Right forelimb (tissue), 1 donor: ENCODE measurements at places on chromosomes 1 and 21.

- DNase-seq: peak; percentile 6
Observed at GRCh38 chr21:43190951-43191350, 22.1 kb downstream of the CRYAA start.

DNA sequence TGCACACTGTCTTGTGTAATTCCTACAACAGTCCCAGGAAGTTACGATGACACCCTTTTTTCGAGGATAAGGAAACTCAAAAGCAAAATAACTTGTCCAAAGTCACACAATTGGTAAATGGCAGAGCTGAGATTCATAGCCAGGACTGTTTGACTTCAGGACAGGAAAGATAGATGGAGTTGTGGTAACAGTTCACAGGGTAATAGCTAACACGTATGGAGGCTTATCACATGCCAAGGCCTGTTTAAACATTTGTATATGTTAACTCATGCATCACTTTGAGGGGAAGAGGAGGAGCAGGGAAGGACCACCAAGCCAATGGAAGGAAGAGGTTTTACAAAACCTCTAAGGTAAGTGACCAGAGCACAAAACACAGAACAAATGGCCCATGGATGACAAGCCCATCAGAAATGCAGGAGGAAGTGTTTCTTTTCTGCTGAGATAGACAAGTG, 2.8 kb downstream of the DHCR24 start:
- DNase-seq: no peak

DNA sequence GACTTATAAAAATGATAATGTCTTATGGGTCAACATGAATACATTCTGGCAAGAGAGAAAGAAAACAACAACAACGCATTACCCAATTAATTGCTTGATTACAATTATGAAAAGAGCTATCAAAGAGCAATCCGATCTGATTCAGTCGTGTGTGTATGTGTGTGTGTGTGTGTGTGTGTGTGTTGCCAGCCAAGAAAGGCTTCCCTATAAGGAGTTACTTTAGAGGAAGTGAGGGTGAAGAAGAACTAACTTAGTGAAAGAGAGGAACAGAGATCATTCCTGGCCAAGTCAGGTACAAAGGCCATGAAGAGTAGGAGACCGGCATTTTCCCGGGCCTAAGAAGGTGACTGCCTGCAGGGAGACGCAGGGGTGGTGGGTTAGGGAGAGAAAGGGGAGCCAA, 9.4 kb downstream of the TMEM35B start:
- no peak for DNase-seq

GRCh38 chr1:92363401-92363800, 64.5 kb downstream of the RPAP2 start:
- no peak for DNase-seq

DNA sequence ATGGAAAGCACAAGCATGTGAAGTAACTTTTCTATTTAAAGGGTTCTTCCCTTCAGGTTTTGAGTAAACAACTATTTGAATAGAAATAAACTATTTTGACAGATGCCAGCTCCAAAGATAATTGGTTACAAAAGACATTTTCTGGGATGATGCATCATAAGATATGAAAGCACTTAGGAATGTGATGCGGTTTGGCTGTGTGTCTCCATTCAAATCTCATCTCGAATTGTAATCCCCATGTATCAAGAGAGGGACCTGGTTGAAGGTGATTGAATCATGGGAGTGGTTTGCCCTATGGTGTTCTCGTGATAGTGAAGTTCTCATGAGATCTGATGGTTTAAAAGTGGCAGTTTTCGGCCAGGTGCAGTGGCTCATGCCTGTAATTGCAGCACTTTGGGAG, 6.4 kb downstream of the DISP1 start:
- no peak for DNase-seq

DNA sequence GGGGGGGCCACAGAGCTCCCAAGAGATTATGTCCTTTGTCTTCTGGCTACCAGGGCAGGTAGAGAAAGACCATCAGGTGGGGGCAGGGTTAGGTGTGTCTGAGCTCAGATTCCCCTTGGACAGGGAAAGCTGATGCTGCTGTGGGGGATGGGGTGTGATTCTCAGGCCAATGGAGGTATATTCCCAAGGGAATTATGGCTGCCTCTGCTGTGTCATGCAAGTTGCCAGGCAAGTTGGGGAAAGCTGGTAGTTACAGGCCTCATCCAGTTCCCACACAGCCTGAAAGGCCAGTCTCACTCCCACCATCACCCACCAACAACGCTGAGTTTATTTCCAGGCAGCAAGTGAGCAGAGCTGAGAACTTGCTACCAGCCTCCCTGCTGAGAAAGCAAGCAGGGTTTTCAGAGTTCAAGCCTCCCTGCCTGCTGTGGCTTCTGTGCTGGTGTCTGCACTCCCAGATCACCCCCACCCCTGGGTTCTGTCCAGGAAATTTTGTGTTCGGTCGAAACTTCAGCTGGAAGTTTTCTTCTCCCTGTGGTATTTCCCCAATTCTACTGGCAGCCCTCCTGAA, 21.3 kb downstream of the IFI16 start:
- no peak for DNase-seq

DNA sequence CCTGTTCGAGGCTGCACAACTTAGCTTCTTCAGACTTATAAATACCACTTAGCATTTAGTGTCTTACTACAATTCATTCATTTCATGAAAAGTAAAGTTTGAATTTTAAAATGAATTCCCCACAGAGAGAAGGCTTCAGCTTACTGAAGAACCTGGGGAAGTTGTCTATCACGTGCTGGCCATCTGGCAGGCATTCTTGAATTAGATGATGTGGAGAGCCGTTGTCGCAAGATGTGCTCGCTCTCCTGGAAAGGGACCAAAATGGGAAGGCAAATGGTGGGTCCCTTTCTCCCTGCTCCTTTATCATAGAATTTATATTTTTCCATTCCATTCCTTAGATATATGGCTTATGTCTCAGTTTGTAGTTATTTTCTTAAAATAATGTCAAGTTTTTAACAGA, 90.5 kb downstream of the CD247 start:
- no peak for DNase-seq

DNA sequence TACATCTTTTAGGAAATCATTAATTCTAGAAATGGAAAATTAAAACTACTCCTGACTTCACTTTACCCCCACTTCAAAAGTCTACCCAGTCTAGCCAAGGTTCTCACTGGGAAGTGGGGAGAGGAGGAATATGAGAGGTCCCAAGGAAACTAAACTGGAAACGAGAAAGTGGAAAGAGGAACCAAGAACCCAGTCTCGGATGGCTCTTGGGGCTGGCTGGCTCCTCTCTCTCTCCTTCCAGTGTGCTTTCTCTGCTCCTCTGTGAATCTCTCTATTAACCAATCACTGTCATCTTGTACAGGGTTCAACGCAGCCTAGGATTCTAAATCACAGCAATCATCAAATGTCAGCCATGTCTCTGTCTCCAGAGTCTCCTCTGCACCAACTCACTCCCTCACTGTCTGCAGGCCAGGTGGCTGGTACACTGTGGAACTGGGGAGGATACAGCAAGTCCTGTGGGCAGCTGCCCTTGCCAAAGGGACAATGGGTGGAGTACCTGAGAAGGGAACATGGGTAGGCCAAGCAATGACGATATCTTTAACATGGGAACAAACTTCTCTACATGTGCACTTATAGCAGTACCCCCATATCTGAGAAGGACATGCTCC, 33.7 kb downstream of the GNB1 start:
- no peak for DNase-seq

DNA sequence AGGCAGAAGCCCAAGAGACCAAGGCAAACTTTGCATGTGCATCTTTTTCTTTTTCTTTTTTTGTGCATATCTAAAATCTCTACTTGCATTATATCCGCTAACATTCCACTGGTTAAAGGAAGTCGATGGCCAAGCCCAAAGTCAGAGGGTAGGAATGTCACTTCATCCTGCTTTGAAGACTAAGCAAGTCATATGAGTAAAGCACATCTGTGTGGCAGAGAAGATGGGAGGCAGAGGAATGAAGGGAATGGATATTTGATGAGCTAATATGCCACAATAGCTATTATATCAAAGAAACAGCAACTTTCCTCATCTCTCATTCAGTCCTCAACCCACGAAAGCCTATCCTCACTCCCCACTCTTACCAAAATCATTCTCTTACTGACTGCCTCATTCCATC, 59.3 kb downstream of the RNF220 start:
- no peak for DNase-seq
